ENCODE measurements at places on chromosomes 6 and 20.

DNA sequence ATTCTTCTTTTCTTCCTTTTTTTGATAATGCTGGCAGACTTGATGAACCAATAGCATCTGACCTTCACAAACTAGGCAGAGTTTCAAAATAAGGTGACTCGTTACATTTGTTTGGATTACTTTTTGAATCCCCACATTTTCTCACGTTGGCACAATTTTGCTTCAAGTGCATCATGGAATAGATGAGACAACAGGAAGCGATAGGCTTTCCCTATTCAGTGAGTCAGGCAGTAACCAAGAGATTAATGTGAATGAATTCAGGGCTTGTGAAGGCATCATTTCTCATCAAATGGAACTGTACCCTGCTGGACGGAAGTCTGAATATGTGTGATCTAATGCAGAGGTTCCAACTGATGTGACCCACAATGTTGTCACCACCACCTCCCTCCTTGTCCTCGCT, 10.7 kb downstream of the RFPL4B start:
- no peak for DNase-seq

DNA sequence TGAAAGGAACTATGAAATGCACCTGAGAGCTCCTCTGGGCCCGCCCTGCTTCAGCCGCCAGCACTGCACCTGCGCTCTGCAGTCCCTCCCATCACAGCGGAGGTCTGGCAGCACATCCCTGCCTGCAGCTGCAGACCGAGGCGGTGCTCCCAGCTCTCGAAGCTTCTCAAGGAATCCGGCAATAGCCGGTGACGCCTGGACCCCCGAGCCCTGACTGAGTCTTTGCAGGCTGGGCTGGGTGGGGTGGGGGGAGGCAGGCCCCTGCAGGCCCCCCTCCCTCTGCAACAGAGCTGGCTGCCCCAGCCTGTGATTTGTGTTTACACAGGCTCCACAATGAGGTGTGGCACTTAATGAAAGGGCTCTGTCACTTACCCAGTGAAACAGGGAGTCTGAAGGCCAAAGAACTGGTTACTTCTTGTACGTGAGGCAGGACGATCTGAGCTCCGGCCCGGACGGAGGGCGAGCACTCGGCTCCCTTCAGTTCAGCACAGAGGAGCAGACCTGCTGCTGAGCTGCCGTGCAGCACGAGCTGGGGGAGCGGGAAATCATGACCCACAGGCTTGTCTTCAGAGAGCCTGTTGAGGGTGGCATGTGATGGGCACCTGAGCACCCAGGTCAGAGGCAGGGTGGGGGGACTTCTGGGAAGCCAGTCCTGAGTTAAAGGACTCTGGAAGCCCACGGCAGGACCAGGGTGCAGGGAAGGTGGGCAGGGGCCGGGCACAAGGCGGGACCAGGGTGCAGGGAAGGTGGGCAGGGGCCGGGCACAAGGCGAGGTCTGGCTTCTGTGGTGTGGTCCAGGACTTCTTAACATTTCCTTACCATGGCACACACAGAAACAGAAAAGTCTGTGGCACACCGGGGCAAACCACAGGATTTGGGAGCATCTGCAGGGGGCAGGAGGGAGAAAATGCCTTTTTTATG, 192.3 kb upstream of the THBS2 start:
- DNase-seq = no peak

DNA sequence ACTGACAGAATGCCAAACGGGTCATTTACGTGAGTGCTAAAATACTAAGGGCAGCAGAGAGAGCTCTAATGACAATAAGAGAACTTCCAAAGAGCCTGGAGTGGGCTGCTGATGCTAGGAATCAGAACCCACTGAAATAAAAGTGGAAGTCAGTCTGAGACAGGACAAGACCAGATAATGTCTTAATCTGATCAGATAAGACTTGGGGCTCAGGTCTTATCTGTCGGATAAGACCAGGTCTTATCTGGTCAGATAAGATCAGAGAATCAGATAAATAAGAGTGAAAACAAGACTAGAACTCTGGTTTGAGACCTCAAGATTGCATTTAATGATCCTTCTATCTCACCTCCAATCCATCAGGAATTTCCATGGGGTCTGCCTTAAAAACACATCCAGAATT, 18.6 kb downstream of the LRP11 start:
- DNase-seq = no peak

DNA sequence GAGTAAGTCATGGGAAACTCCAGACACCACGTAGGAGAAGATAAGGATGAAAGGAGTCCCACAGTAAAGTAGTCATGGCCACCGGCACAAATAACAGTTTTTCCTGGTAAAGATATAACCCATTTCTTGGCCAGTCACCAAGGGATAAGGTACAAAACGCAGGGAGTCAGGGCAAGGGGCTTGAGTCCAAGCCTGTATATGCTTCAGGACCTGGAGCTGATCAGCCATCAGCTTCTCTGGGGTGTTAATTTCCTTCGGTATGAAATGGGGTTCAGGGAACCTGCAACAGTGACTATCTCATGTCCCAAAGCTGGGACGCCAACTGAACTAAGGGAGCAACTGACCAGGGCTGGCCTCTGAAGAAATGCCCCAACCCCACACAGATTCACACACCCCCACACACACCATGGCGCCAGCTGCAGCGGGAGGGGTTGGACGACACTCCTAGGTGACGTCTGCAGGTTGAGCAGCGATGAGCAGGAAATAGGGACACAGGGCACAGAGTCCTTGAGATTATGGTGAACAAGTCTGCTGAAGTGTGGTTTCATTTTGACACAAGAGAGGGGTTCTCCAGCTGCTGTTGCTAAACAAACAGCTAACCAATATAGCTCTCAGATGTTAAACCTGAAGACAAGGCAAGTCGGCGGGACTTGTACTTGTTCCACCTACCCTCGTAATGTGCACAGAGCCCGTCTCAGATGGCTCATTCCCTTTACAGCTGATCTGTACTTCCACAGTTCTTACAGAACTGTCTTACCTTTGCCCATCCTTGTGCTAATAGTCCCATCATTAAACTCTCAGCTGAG, 7.4 kb upstream of the ADTRP start:
- DNase-seq = no peak

- DNase-seq = no peak
Measured at GRCh38 chr6:93498713-93499112, 79.4 kb upstream of the EPHA7 start.

DNA sequence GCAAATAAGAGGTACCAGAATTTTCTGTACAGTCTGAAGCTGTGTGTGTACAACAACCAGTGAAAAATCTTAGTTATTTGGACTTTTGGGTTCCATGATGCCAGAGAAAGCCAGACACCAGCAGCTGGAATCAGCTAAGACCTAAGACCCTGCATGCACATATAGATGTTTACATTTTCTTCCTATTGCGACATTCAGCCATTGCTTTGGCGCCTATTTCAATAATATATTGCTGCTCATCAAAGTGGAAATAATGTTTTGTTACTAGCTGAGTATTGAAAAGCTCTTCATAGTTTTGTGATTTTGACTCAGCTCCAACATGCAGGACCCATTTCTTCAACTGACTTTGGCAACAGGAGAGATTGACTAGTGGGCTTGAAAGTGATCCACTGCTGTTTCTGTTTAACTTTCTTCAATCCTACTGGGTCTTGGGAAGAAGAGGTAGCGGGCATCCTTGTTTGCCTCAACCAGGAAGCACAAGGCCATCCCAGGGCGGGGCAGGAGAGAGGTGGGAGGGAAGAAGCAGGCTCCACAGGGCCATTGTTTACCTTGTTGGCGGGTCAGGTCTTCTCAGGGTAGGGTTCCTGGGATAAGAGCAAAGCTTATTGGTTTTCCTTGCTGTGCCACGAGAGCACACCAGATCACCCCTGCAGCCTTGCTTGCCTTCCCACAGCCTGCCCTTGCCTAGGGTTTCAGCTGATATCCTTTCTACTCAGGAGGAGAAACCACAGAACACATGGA, 101.3 kb upstream of the ESR1 start:
- DNase-seq = no peak

DNA sequence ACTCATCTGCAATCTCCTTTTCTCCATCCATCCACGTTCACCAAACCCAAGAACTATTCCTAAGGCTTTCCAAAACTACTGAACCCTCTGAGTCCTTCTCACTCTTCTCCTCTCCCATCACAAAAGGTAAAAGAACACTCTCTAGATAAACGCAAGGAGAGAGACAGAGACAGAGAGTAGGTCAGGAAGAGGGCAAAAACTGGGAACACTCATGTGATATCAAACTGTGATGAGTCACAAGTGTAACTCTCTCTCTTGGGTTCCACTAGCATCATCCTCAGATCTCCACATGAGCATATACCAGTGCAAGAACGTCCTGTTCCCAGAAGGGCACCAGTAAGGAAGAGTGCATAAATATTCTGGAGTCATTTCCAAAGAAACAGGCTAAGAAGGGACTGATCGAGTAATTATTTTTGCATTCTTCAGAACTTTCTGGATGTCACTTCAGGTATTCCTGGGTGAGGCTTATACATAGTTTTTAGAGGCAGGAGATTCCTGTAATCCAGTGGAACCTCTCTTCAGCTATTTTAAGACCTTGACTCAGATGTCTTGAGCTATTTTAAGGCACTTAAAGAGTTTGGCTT, 47.3 kb upstream of the STXBP5 start:
- no peak for DNase-seq

- DNase-seq = no peak
Measured at GRCh38 chr6:169082093-169082492, 171.6 kb downstream of the THBS2 start.

DNA sequence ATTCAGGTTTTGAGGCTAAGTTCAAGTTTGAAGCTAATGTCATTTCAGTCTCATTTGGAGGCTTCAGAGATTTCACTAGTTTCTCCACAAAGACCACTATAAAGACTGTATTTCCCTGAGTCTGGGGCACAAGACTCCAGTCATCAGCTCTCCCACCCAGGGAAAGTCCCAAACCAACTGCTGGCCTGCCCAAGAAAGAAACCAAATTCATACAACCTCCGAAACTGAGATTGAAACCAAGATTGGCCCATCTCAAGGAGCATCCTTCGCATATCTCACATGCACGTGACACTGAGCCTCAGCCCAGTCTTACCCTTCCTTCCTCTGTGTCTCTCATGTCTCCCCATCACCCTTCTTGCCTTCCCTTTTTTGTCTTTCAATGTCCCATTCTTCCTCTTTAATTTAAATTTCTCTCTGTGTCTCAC, 3.5 kb upstream of the LTA start:
- DNase-seq = no peak

GRCh38 chr20:62778601-62779416, 17.5 kb upstream of the MRGBP start:
- no peak for DNase-seq
